Stimulated activated CD4-positive, alpha-beta T cell treated with anti-CD3 and anti-CD28 coated beads, Interleukin-1b, Interleukin-23, amount 100 ng/mL, for 1 hour (primary cell): ENCODE measurements at places on chromosomes 12 and 14.

GRCh38 chr12:53102883-53103807, at the start of gene SOAT2:
Gene SOAT2, plus strand, starts transcription at chr12:53103486. Its CDS starts 92 bp downstream, at chr12:53103578.
- DNase-seq = no peak

GRCh38 chr14:96191841-96192462, 12.7 kb upstream of the BDKRB2 start:
- no peak for DNase-seq

DNA sequence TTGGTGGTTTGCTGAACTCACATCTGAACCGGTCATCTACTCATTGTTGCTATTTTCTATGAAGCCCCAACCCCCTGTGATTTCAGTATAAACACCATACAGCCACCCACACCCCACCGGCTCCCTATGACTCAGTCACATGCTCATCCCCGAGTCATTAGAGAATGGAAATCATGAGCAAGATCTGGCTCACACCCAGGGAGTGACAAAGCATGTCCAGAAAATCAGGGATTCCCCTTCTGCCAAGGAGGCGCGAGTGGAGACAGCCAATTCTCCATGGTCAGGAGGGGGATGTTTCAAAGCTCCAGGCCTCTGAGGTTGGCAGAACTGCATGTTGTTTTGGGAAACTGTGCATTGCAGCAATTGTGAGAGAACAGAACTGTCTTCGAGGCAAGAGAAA, 657.5 kb upstream of the TBX3 start:
- no peak for DNase-seq

DNA sequence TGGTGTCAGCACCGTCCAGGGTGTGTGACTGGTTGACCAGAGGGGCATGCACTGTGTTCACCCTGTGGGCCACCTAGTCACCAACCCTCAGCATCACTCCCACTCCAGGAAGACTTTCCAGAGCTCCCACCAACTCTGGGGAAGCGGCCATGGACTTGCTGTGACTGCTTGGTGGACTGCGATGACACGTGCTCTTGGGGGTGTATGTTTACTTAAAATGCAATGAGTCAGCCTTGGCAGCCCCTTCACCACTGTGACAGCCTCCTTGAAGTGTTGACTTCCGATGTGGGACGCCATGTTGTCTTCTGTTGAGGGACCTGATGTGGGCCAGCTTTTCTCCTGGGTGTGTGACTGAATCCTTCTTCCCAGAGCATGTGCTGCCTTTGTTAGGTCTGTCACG, 151.1 kb upstream of the RTL1 start:
- DNase-seq = no peak

GRCh38 chr14:94041551-94042346, 15.6 kb downstream of the OTUB2 start:
- DNase-seq = no peak

DNA sequence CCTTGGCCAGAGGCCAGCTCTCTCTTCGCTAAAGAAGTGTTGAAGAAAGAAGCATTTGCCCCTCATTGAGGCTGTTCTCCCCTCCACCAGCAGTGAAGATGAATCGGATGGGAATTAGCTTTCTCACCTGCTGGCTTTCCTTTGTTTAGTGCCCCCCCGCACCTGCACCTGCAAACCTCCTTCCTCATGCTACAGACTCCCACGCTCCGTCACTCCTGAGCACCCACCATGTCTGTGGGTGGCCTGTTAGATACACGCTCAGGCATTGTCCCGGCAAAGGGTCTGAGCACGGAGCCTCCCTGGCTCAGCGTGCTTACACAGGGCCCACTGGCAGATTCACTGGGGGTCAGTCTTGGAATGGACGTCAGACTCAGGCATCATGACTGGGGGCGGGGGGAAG, 121.6 kb downstream of the GLT1D1 start:
- DNase-seq = no peak

DNA sequence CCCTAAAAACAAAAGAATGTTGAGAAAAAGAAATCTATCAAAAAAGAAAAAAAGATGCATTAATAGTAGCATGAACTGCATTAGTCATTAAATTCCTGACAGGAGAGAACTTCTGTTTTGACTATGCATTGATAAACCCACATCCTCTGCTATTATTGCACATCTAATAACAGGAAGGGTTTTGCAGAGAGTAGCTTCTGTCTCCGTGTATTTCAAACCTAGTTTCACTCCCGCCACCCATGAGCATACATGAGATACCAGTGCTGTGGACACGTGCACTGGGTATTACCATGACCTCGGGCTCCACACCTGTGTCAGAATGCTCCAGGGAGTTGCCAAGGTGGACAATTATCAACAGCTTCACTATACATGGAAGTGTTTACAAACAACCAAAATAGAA, 449.1 kb upstream of the SOX5 start:
- no peak for DNase-seq

- DNase-seq = no peak
These were observed 94.5 kb upstream of the CPM start for GRCh38 chr12:69027411-69027881.

DNA sequence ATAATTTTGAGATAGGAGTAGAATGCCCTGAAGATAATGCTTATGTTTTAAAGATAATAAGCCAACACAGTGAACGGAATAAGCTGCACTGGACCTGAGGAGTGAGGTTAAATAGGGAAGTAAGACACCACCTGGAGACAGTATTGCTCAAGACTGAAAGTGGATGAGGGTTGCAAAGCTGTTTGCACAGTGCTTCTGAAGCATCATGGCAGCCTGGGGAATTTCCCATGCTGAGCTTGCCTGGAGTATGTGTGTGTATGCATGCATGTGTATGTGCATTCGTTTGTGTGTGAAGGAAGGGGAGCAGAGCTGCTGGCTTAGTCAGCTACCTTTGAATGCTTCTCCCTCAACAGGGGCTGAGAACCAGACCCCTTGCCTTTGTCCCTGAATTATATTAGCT, 35.8 kb downstream of the BHLHE41 start:
- no peak for DNase-seq

- DNase-seq = no peak
These were observed 304.7 kb upstream of the SYT1 start for GRCh38 chr12:78559886-78560285.

- no peak for DNase-seq
These were observed 1.7 kb upstream of the ANKRD33 start for GRCh38 chr12:51886021-51886710.

- no peak for DNase-seq
These were observed 13.7 kb downstream of the ZBTB1 start for GRCh38 chr14:64518229-64518628.

GRCh38 chr14:23612354-23612732, 23.8 kb upstream of the DHRS2 start:
- no peak for DNase-seq

DNA sequence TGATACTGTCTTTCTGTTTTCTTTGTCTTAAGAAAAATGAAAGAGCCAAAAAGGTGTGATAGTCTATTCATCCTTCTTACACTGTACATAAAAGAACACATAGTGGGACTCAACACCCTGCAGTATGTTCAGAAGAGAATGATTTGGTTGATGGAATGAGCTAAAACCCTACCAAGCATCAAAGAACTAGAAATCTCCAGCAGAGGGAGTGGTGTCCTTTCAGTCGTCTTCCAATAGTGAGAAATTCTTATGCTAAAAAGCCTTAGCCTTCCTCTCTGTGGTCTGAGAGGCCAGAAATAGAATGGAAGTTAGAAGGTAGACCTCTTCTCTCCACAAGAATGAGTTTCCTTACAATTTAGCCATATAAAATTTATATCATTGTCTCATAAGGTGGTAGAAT, 393.4 kb upstream of the SEL1L start:
- no peak for DNase-seq

DNA sequence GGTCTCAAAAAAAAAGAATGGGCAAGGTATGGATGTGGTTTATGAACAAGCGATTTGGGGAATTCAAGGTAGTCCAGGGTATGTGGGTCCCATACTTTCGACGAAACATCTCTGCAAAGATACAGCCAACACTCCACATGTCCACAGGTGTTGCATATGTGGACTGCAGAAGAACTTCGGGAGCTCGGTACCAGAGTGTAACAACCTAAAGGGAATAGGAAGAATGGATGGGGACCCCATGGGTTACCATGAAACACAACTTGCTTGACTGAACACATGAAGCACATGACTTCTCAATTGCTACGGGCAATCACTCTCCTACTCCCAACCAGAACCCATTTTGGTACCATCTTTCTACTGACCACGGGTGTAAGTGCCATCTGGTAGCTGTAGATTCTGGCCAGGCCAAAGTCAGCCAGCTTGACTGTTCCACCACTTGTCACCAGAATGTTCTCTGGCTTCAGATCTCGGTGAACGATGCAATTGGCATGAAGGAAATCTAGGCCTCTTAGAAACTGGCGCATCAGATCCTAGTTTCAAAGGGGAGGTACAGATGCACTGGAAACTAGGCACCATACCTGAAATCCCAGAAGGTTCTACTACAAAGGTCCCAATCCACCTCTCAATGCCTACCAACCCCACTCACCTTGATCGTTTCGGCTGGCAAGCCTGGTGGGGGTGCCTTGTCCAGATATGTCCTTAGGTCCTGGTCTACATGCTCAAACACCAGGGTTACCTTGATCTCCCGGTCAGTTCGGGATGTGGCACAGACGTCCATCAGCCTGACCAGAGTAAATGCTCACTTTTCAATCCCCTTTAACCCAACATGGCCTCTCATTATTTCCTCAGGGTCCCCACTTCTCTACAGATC, 1.3 kb downstream of the CDK4 start:
- no peak for DNase-seq

DNA sequence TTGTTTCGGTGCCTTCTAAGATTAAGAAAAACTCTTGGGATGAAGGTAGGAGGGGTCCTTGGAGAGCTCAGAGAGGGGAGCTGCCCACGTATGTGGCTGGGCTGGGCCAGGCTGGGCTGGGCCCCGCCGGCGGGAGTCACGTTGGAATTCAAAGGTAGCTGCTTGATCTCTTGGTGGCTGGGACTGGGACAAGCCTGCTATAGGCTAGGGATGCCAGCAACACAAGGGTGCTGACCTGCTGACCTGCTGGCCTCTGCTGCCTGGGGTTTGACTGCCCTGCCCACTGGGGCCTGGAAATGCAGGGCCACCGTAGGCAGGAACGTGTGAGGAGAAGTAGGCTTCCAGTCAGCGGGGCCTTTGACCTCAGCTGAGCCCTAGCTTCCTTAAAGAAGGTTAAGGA, 52.8 kb upstream of the GTF2A1 start:
- DNase-seq = no peak

GRCh38 chr12:75782069-75782581, 249.5 kb downstream of the PHLDA1 start:
- DNase-seq = no peak

GRCh38 chr14:68377459-68377858, 415.4 kb downstream of the ZFP36L1 start:
- DNase-seq = no peak

GRCh38 chr12:63917864-63918799, 73.6 kb downstream of the SRGAP1 start:
- DNase-seq = no peak

DNA sequence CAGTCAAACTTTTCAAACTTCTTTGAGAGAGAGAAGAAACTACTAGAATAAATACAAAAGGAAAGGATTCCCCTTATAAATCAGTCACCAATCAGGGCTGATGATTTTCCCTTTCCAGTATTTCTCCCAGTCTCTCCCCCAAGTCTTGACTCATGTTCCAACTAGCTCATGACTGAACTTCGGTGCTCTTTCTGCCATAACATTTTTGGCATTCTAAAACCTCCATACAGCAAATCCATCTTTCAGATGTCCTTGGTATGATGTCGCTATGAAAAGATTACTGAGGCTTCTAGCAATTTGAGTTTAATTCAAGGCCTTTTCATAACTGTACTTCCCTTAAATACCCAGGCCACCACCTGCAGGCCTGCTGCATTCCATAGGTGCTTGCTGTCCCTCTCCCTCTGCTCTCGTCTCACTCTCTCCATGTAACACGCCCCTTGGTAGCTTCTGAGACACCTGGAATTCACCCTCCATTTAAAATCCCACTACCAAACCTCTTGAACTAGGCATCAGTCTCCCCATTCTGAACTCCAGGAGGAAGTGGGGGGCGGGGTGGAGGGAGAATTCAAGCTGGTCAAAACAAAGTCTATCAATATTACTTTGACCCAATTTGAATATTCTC, 2.4 kb downstream of the PRKD1 start:
- DNase-seq = no peak

DNA sequence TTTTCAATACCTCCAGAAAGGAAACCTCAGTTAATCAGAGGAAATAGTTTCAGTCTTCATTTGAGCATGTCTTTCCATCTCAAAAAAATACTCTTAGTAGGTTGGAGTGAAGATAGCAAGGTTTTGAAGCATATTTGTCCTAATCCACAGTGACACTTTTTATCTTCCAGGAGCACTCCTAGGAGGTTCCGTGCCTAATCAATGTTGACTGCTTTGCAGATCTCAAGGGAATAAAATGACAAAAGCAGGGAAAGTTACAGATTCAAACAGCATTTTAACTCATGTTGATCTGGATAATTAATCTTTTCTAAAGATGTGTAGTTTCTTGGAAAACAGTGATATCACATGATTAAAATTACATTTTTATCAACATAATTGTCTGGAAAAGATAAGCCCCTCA, 213.9 kb downstream of the ANO6 start:
- DNase-seq = no peak

GRCh38 chr12:132214891-132215290, 70.6 kb downstream of the NOC4L start:
- no peak for DNase-seq

DNA sequence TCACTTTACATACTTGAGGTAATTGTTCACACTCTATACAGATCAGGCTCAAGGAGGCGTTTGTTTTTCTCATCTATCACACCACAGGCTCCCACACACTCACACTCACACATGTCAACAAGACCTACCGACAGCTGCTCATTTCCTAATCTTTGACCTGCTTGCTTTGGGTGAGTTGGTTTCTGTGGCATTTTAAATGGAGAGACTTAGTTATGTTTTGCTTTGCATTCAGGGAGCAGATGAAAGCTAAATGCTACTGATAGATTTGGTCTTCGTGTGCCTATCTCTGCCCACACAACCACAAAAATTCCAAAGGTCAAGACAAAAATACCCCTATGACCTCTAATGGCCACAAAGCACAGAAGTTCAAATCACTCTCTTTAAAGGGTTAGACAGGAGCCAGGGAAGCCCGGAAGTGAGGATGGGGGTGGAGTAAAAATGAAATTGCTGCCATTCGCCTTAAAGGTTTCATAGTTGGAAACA, 203.5 kb upstream of the G2E3 start:
- DNase-seq = no peak

- no peak for DNase-seq
These were observed 50.7 kb downstream of the BICDL1 start for GRCh38 chr12:120039711-120040110.

- no peak for DNase-seq
These were observed 51.7 kb downstream of the BEGAIN start for GRCh38 chr14:100535287-100536120.

DNA sequence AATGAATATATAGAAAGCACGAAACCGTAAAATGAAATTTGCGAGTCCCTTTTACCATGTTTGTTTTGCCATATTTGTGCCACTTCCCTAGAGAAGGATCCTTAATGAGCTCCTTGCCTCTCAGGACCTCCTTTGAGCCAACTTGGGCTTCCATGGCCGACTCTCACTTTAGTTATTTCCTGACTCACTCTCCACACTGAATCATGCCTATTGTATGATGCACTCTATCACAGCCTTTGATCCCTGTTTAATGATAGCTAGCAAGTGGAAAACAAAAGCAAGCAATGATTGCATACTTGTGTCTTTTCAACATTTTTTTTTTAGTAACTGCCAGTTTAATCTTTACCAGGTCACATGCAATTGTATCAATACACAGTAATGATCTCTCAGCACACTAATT, 153.2 kb downstream of the CCER1 start:
- no peak for DNase-seq

- DNase-seq = no peak
These were observed 144.9 kb upstream of the CRY1 start for GRCh38 chr12:107238296-107238695.
